Endothelial cell of coronary artery (primary cell): ENCODE measurements at places on chromosomes 2 and 18. TPM values are rescaled to one million over a fixed set of nuclear protein-coding genes. Genes with fewer than 3 reads are reported as not detected.

LYPD1 gene
- total RNA-seq, result 45.7 and 104 TPM in 2 replicates

CRYGC gene
- total RNA-seq, result not detected in 2 replicates

SETBP1 gene
- 0.38 and 3.2 TPM in 2 replicates for total RNA-seq

CPS1 gene
- total RNA-seq, result 3.9 and 7.2 TPM in 2 replicates

TBR1 gene
- under 0.01 TPM in 2 replicates for total RNA-seq

CSRNP3 gene
- total RNA-seq, result 0.19 TPM in 1 of 2 replicates, not detected in the other

GAREM1 gene
- 0.36 and 1.9 TPM in 2 replicates for total RNA-seq

FBLN7 gene
- 1.2 and 2.6 TPM in 2 replicates for total RNA-seq

IL18RAP gene
- not detected in 2 replicates for total RNA-seq

PLEK gene
- under 0.01 and 0.09 TPM in 2 replicates for total RNA-seq

DYNAP gene
- not detected in 2 replicates for total RNA-seq

EIF5B gene
- 33.6 and 46.1 TPM in 2 replicates for total RNA-seq

PARD6G gene
- 0.75 and 1.3 TPM in 2 replicates for total RNA-seq

SLC16A14 gene
- 0.09 and 0.18 TPM in 2 replicates for total RNA-seq

TRIB2 gene
- total RNA-seq, result 13.9 and 20.6 TPM in 2 replicates

CFAP221 gene
- total RNA-seq, result 0.19 TPM in 1 of 2 replicates, not detected in the other

BABAM2 gene
- total RNA-seq, result 11.5 and 15.1 TPM in 2 replicates

LIMS3 gene
- total RNA-seq, result 10.1 and 28.2 TPM in 2 replicates

TUBA4B gene
- total RNA-seq, result not detected in 2 replicates

RGPD3 gene
- total RNA-seq, result 0.09 and 0.19 TPM in 2 replicates

CLHC1 gene
- total RNA-seq, result 5.2 and 11.3 TPM in 2 replicates

TGOLN2 gene
- total RNA-seq, result 93.4 and 127 TPM in 2 replicates
